Fibroblast of skin of right biceps (primary cell): ENCODE measurements at places on chromosomes 6 and 20.
A peak's percentile ranks its signal among the peaks of the same experiment; 100 is the strongest.

DNA sequence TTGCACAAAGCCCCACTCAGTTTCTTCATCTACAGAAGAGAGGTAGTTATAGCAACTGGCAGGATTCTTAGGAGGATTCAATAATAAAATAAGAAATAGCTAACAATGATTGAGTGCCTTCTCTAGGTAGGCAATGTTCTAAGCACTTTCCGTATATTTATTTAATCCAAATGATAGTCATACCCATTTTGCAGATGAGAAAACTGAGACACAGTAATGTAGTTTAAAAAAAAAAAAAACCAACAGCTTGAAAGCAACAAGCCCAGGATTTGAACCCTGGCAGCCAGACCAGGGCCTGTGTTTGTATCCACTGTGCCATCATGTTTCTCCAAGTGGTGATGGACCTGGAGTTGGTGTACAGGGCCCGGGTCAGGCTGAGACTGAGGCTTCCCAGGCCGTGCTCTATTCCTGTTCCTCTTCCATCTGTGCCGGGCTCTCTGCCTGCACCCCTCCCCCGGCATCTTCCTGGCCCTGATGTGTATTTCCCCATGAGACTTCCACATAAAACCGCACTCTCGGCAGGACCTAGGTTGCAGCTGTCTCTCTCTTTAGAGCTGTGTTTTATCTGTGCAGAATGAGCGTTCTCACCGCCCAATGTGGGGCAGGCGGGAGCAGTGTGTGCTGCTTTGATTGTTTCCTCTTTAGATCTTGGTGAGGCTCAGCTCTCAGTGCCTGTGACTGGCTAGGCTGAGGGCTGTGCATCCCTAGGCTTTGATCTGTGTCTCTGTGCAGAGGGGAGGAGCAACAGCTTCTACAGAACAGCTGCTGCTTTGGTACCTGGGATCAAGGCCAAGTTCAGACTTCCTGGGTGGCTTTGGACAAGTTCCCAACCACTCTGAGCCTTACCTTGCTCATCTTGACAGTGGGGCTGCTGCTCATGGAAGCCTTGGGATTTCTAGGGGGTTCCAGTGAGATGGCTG, 49.5 kb downstream of the TOX2 start:
- peak; percentile 88 for DNase-seq

DNA sequence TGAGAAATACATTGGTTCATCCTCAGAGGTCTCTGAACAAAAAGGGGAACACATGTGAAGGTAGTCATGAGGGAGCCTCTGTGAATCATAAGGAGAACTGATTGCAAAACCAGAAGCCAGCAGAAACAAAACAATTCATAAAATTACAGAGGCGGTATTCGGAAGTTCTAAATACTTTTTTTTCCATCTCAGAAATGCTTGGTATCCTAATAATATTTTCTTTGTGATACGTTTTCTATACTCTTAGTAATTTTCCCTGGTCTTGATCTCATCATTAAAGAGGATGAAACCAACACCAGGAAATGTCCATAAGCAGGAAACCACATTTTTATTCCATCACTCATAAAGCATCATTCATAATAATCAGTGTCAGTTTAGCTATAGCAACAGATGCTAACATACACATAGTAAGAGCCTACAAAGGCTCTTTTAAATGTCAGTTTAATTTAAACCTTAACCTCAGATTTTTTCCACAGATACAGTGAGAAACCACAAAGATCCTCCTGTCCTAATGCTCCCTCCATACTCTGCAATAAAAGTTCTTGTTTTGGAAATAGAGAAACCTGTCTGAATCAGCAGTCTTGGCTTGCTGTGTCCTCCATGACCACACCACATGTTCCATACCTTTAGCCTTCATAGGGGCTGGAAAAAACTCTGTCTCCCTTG, 29.2 kb downstream of the SGK1 start:
- DNase-seq, result peak; percentile 97

DNA sequence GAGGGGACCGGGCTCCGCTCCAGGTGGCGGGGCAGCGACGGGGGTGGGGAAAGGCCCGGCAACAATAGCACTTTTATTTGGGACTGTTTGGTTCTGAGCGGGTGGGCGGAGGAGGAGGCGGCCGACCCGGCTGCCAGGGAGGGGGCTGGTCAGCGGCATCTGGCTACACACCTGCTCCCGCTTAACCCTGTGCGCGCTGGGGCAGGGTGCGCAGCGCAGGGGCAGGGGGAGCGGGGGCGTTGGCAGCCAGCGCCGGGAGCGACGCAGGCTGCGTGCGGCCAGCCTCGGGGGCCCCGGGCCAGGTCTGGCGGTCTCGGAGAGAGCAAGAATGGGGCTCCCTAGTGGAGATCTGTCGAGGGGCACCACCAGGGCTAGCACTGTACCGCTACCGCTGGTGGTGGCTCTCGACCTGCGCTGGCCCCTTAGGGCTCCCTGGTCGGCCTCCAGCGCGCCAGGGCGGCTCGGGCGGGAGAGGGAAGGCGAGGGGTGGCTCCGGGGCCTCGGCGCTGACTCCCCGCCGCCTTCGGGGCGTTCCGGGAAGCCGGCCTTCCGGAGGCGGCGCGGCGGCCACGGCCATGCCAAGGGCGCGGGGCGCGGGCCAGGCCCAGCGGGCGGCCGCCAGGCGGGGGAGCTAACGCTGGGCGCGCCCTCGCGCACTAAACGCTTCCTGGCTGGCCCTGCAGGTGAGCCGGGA, 92.4 kb downstream of the NCR2 start:
- DNase-seq, result no peak

DNA sequence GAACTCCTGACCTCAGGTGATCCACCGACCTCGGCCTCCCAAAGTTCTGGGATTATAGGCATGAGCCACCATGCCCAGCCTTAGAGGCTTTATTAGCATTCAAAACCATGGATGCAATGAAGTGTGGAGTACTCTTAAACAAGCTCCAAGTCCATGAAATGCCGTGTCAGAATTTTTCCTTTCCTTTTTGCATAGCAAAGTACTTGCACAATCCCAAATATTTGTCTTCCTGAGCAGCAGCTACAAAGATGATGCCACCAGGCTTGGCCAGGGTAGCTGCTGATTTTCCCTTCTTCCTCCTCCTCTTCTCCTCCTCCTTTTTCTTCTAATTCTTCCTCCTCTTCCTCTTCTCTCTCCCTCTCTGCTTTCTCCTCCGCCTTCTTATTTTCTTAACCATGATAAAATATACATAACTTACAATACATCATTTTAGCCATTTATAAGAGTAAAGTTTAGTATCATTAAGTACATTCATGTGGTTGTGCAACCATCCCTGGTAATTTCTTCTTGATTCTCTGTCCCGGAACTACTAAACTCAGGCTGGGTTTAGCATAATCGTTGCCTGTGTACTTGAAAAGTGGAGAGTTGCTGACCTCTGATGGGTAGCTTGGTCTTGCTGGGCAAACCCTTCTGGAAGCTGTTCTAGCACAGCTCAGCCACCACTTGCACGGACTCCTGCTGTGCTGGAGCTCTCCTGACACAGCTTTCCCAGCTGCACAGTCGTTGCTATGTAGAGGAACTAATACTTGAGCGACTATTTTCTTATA, 20.3 kb downstream of the MUCL3 start:
- no peak for DNase-seq

DNA sequence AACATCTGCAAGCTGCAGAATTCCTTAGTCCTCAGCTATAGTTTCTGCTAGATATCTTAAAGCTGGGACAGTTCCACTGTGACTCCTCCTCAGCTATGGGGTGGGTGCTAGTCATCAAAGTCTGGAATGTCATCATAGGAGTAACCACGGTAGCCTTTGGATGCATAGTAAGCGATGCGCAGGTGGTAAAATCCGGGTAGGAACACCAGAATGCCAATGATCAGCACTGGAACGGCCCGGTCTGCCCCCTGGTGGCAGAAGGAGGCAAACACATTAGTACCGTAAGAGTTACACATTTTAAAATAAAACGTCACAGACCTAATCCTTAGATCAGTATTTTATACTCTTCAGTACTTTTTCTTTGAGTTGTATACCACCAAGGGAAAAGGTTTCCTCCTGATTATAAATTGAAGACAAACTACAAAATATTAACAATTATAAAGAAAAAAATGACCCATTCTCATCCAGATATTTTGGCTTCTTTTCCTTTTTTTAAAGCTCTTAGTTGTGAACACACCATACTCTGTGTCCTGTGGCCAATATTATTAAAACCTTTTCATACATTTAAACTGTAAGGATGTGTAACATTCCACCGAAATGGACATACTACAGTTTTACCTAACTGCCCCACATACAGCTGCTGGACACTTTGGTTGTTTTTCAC, 18.9 kb downstream of the PCNA start:
- DNase-seq, result peak; percentile 61

DNA sequence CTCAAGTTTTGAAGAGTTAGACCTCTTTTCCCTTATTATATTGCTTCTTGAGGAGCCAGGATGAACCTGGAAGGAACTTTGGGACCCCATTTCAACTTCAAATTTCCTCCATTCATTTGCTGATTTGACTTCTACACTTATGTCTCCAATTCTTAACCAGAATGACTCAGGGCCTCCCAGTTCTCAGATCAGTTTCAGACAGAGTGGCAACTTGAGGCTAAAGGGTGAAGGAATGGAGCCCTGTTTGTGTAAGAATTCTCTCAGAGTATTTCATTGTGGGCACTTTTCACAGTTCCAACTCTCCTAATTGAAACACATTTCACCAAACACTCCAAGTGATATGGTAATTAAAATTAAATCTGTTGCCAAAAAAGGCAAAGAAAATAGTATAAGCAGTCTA, 109.0 kb upstream of the FLRT3 start:
- DNase-seq, result peak; percentile 3

DNA sequence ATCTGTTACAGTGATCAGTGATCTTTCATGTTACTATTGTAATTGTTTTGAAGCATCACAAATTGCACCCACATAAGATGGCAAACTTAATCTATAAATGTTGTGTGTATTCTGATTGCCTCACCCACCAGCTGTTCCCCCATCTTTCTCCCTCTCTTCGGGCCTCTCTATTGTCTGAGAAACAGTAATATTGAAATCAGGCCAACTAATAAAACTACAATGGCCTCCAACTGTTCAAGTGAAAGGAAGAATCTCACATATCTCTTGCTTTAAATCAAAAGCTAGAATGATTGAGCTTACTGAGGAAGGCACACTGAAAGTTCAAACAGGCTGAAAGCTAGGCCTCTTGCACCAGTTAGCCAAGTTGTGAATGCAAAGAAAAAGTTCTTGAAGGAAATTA, 141.2 kb downstream of the CDK19 start:
- no peak for DNase-seq

DNA sequence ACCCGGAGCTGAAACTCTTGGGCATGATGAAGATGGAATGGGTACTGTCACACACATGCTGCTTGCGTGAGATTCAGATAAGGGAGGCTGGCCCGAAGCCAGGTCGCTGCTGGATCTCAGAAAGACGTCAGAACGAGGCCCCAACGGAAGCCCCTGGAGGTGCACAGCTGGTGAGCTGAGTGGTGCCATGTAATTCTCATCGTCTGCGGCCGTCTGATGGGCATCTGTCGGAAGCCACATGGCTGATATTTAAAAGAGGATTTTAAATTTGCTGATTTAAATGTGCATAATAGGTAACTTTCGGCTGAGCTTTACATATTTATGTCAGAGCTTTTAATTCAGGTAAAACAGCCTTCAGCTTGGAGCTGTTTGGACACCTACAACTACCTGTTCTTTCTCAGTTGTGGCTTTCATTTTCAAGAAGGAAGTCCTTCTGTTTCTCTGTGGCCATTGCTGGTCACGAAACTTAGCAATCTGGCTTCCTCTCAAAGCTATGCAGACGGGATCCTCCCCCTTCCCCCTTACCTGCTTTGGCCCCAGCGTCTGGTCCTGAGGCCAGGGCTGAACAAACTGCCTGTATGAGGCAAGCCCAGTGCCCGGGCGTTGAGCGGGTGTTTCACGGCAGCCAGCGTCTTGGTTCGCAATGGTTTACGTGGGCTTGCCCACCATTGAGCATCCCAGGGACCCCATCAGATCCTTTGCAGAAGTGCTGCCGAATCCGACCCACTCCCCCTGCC, 9.2 kb downstream of the SLCO4A1 start:
- DNase-seq, result peak; percentile 37
